ENCODE measurements at places on chromosomes 5 and 9.

DNA sequence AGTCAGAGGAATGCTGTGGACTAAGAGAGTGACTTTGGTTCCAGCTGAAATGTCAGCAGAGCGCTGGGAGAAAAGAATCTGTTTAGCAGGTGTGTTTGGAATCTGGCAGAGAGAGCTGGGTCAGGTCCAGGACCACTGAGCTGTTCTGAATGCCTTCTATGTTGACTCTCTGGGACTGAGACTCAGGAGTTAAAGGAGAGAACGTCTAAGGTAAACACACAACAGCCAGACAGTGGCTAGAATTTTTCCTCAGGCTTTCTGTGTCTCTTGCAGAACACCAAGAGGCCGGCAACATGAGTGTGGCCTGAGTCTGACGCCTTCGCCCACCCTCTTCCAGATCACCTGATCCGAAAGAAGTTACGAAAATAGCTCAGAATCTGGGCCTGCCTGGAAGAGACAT is 107.2 kb upstream of the ZNF462 start:
- DNase-seq, result no peak

DNA sequence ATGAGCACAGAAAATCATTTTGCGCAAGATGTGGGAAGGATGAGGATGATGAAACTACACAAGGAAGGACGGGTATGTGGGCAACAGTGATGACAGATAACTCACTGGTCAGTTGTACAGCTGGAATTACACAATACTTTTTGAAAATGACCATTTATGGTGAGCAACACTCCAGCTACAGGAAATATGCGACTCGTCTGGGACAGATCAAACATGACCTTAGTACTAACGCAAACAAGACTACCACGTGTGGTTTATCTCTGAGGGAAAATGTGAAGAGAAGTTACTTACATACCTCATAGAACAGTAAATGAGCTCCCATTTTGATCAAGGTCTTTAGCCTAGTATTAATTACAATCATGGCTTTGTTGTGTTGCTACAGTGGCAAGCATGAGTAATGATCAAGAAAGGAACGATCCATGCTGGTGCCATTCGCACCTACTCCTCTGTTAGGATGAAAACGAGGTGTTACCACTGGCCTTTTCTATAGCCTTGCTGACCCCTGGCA is 456.9 kb downstream of the BNC2 start:
- no peak for DNase-seq

DNA sequence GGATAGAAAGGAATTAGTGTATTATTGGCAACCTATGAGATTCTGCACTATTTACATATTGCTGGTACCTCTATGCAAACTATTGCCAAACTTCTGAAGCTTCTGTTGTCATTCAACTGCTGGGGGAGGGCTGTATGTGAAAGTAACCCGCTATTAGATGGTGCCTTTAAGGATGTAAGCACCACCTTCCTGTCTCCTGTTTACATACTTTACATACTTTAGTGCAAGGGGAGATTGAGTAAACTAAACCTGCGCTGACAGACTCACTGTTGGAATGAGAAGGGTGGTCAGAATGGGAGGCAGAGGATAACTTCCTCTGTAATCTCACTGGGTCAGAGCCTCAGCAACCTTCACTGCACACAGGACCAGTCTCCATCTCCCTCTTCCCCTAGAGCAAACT is 123.8 kb downstream of the NR3C1 start:
- no peak for DNase-seq

DNA sequence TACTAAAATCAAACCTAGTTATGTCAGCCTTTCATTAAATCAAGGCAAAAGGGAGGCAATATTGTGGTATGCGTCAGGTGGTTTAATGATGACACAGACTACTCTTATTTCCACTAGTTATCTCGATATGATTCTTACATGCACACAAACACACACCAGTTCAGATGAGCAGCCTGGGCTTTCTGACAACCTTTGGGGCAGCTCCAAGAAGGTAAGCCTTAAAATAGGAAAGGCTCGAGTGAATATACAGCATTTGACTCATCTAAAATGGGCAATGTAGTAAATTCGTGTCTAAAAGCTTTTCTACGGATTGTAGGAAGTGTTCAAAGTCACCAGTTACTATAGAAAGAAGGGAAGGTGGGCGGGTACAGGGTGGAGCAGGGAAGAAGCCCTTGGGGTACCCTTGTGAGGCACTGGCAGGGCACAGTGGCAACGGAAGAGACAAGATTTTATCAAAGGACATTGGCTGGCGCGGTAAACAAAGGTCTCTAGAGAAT is 1.9 kb downstream of the ANKH start:
- DNase-seq, result peak; percentile 56

DNA sequence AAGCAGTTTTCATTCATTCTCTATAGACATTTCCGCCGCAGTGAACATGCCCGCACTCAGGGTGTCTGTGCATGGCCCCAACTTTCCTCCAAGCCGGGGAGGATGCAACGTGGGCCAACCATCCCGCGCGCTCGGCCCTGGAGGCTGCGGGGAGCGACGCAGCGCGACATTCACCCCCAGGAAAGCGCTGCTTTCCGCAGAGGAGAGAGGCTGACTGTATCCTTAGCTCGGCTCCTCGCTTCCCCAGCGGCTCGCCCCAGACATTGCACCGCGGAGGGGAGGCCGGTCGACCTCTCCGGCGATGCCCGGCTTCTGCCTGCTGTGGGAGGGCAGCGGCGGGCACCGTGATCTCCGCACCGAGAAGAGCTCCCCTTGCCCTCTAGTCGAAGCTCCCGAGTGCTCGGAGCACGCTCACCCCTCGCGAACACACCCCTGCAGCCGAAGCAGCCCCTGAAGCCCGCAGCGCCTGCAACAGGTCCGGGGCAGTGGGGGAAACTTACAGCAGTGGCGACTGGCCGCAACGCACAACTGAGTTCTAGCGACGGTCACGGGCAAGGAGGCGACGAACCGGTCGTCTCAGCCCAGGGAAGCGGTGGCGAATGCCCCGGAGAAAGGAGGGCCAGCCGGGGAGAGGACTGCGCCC is 600 bp downstream of the ENC1 start:
- DNase-seq, result peak; percentile 62

DNA sequence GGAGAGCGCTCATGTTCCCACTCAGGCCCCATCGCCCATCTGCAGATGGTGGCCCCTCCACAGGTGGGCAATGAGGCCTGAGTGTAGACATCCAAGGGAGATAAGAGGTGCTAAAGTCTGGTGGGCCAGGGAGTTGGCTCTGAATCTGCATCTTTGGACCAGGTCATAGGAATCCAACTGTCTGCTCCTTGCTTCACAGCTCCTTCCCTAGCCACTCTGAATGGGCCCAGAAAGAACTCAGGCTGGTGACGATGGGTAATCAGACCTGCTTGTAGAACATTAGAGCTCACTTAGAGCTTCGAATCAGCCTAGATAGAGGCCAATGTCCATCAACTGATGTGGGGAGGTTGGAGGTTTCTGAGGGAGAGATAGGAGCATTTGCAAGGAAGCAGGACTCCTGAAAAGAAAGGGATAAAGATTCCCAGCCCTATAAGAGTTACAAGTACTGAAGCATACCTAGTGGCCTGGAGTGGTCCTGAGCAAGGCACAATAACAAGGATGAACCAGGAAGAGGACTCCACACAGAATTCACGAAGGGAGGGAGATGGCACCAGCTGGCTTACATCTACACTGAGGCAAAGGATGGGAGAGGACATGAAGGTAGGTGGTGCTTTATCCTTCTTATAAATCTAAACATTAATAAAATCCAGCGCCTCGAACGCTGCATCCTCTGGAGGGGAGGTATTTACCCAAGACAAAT is 132.8 kb upstream of the ALDH1B1 start:
- DNase-seq, result no peak

GRCh38 chr5:11046160-11046559 is 285.1 kb upstream of the DAP start:
- no peak for DNase-seq

GRCh38 chr9:134782921-134783698 is 97.5 kb upstream of the FCN2 start:
- no peak for DNase-seq

GRCh38 chr9:34403554-34404380 is 27.1 kb upstream of the MYORG start:
- peak; percentile 68 for DNase-seq

DNA sequence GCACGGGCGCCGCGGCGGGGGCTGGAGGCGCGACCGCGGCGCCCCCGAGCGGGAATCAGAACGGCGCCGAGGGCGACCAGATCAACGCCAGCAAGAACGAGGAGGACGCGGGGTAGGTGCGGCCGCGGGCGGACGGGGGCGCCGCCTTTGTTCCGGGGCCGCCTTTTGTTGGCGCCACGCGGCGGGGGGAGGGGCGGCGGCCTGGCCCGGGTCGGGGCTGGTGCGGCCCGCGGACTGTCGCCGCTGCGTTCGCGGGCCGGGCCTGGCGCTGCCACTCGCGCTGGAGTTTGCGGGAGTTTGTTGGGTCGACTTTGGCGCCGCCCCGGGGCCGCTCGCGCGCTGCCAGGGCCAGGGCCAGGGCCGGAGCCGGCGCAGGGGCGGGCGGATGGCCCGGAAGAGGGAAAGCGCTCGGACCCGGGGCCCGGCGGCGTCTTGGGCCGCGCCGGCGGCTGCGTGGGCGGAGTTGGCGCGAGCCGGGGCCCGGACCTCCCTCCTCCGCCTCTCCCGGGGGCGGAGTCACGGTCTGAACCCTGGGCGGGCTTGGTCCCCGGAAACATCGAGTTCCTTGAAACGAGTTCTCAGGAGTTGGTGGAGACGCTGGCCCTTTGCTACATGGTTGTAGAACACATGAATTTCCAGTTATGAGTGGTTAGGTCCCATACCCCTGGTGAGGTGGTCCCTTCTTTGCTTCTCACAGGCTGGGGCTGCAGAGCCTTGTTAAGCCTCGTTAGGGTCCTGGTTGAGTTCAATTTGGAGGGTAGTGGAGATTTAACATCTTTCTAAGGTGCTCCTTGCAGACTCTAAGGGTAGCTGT is 809 bp downstream of the HNRNPAB start:
- peak; percentile 84 for DNase-seq

DNA sequence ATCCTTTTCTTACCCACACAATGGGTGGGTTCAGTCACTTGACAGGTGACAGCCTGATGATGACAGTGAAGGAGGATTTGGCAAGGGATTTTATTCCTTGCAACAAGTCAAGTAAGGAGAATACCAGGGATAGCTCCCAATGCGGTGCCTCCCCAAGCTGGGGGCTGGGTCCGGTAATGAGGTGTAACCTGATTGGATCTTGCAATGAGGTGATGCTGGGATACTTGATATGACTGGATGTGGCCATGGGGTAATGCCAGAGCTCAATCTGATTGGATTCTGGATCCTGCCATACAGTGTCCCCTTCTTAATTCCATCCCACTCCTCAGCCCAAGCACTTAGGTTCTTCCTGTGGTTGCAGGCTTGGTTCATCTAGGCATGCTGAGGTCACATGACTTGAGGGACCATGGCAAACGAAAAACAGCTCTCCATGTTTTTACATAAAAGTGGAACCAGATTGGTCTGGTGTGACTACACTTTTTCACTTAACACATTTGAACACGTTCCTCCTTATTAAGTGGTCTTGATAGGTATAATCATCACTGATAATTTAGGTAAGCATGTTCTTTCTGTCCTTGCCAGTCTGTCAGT is 181.1 kb downstream of the PDZD2 start:
- DNase-seq, result no peak

DNA sequence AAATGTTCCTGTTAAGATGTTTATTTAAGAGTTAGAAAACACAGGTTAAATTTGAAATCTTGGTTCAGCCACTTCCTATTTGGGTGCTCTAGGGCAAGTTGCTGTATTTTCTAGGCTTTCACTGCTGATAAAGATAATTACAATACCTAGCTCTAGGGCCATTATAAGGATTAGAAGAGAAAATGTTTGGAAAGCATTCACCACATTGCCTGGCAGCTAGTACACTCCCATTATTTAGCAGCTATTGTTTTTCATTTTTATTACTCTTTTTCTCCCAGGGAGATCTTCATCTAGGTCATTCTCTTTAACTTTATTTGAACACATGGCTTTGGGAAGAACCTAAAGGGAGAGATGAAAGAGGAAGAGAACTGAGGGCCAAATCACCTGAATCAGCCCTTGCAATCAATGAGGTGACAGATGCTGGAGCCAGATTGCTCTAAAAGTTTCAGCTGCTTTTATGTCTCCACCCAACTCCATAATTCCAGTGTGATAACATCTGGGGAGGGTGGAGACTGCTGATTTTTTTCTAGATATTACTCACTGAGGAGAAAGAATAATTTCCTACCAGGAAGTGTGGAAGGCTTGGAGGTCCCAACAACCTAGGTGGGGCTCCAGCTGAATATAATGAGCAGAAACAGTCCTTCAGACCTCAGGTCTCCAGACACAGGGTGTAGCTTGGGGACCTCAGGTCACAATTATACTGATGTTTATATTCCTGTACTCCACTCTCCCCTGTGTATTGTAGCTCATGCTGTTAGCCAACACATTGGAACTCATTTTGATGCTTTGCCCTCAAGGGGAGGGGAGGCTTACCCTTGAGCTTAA is 640.0 kb downstream of the RAB3C start:
- DNase-seq, result no peak

DNA sequence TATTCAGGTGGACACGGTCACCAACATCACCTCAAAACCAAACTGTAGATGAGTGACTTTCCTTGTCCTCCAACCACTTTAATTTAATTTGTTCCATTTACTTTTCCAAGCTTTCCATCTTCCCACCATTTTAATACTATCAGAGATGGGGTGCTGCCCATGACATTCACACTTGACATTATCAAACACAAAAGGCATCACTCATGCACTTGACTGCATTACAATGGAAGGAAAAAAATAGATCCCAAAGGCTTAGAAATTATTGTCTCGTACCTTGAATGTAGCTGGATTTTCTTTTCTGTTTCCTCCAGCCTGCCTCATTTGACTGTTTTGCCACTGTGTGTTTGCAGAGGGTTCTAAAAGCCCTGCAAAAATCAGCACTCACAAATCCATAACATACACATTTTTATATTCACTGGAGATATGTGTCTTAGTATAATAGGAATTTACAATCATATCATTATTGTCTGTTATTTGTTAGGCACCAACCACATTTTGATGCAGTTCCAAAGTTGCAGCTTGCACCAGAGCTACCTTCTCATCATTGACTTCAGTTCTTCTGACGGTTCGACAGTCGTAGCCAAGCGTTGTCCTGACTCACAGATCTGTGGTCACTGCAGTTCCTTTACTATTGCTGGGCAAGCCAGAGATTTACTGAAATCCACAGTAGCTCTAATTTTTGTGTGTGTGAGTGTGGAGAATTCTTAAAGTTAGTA is 712.3 kb upstream of the WWC1 start:
- no peak for DNase-seq
